ENCODE measurements at places on chromosomes 3 and 15.

DNA sequence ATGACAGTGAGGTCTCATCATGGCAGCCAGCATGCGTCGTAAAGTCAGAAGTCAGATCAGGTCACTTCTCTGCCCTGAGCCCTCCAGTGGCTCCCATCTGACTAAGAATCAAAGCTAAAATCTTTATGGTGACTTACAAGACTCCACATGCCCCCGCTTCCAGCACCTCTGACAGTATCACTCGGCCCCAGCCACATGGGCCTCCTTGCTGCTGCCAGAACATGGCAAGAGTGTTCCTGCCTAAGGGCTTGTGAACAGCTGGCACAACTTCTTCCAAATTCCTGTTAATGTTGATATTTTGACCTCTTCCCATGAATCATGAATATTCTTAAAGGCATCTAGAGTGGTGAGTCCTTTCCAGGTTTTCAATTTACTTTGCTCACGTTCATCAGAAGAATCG is 20.5 kb downstream of the POLR2M start:
- no peak for DNase-seq

- DNase-seq, result no peak
These were observed 51.5 kb upstream of the CHST2 start for GRCh38 chr3:143068059-143068458.

DNA sequence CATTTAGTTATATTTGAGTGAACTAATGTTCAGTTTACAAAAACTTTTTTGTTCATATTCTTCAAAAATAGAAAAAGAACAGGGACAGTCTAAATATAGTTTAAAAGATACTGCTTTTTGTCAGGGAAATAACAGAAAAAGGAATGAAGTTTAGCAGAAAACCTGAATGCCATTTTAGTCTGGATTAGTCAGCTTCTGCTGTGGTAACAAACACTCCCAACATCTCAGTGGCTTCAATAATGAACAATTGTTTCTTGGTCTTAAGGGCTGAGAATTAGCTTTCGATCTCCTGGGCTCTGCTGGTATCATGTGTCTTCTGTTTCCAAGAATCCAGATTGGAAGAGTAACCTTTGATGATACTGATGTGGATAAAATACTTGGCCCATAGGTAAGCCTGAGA is 12.4 kb upstream of the USP13 start:
- DNase-seq, result no peak

GRCh38 chr3:18847583-18848197 is 300.6 kb upstream of the KCNH8 start:
- DNase-seq, result peak; percentile 4

DNA sequence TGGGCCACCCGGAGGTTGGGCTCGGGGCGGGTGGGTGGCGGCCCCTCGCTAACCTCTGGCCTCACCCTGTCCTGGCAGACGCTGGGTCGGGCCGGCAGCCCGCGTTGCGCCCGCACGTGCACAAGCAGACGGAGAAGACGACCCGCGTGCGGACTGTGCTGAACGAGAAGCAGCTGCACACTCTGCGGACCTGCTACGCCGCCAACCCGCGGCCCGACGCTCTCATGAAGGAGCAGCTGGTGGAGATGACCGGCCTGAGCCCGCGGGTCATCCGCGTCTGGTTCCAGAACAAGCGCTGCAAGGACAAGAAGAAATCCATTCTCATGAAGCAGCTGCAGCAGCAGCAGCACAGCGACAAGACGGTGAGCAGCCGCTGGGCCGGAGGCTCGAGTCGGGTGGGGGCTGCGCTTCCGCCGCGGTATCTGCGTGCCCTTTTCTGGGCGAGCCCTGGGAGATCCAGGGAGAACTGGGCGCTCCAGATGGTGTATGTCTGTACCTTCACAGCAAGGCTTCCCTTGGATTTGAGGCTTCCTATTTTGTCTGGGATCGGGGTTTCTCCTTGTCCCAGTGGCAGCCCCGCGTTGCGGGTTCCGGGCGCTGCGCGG is 3.7 kb downstream of the ISL2 start:
- DNase-seq, result peak; percentile 25

- DNase-seq, result no peak
These were observed 863.3 kb downstream of the IGSF11 start for GRCh38 chr3:118171236-118171852.

- DNase-seq, result no peak
These were observed 51.7 kb downstream of the CADPS start for GRCh38 chr3:62823461-62824050.

GRCh38 chr3:108669208-108669607 is 79.7 kb downstream of the DZIP3 start:
- no peak for DNase-seq

DNA sequence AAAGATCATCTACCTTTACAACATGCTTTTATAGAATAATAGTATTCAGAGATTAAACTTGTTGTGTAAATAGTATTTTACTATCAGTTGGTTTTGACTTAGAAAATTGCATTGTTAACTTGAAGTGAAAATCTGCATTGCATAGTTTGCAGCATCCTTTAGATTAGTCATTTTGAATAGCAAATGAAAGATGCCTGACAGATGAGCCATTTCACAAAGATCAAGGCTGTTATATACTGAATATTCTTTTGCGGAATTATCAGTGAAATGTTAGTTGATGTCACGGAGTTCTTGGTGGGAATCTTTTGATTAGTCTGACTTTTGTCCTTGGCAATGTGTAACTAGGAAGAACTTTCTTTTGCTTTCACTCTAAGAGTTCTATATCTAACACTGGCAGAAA is 24.5 kb downstream of the RSRC1 start:
- no peak for DNase-seq

DNA sequence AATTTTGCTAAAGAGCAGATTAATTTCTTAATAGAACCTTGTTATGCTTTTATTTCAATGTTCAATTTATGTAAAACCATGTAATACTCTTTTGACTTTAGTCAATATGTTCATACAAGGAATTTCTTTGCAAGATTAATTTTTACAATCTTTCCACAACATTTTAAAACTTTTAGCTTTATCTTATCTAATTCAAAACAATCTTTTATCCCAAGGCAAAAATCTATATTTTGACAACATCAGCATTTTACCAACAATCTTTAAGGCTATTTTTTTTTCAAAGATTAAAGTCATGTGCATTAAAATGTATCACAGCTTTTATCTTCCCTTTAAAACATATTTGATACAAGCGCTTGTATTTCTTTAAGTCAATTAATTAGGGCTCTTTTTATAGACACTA is 914.7 kb downstream of the PLOD2 start:
- DNase-seq, result no peak

GRCh38 chr15:65675551-65675950 is 53.8 kb downstream of the SLC24A1 start:
- DNase-seq, result no peak

- DNase-seq, result no peak
These were observed 565.6 kb upstream of the AGTR1 start for GRCh38 chr3:148131990-148132638.

DNA sequence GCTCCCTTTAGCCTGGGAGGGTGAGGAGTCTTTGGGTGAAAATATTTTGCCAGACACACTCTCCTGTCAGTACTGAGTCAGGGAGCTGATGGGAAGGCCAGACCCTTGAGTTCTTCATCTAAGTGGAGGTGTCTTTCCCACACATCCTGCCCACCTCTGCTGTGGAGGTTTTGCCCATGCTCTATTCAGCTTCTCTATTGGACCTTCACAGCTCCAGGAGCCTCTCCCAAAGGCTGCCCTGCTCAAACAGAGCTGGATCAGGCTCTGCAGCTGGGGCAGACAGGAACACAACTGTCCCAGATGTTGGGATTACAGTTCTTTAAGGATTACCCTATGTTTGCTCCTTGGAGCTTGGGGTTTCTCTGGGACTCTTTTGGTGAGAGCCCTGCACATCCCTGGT is 77.9 kb downstream of the SPSB4 start:
- no peak for DNase-seq

DNA sequence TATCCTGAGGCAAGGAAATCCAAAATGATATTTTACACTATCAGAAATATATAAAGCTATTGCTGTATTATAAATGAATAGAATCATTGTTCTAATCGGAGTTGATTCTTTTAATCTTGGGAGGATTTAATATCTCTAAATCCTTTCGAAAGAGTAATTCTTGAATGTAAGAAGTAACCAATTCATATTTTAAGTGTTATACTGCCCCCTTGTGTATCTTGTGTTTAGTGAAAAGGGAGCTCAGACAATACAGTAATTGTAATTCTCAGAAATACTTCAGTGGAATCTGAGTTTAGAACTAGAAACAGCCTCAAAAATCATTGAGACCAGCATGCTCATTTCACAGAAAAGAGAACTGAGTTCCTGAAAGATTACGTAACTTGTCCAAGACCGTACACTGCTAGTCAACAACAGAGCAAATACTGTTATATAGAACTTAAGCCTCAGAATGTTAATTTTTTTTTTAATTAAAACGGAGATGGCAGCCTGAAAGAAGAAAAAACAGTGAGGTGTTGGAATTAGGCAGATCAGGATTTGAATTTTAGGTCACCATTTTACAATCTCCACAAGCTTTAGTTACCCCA is 42.9 kb downstream of the PLCH1 start:
- DNase-seq, result peak; percentile 80
